ENCODE measurements at places on chromosomes 2 and 18. TPM values are rescaled to one million over a fixed set of nuclear protein-coding genes. Genes with fewer than 3 reads are reported as not detected.

GRCh38 chr2:187549193-187549592 lies 5.0 kb downstream of the TFPI start:
- DNase-seq, result no peak

DUSP2 gene
- 1.6 TPM for total RNA-seq

ACADL gene
- total RNA-seq, result 0.95 TPM

CXCR4 gene
- total RNA-seq, result 3.6 TPM

DNA sequence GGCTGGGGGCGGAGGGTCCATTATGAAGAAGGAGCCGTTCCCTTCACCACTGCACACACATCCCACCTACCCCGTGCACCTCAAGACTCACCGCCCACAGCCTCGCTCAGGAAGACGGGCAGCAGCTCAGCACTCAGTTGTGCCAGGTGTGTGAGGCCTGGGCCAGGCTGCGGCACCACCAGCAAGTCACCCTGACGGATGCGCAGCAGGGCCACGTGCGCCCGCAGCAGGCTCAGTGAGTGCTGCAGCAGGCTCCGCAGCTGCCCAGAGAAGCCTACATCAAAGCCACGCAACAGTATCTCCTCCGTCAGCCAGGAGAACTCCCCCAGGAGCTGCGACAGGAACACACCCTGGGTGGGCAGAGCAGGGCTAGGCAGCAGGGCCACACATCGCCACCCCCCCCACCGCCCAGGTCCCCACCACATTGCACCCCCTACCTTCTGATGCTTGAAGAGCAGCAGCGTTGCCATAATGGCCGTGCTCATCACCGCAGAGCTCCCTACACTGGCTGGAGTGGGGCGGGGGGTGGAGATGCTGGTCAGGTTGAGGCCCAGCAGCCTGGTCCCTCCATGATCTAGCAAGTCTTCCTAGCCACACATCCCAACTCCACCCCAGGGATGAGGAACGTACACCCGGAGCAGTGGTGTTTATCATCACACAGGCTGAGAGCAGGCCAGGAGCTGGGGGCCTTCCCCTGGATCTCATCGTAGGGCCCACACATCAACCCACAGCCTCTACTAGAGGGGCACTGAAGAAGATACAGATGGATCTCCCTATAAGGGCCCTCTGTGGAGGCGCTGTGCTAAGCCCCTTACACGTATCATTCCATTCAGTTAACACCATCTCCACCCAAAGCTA lies 10.2 kb downstream of the GPAT2 start:
- peak; percentile 24 for DNase-seq

DNA sequence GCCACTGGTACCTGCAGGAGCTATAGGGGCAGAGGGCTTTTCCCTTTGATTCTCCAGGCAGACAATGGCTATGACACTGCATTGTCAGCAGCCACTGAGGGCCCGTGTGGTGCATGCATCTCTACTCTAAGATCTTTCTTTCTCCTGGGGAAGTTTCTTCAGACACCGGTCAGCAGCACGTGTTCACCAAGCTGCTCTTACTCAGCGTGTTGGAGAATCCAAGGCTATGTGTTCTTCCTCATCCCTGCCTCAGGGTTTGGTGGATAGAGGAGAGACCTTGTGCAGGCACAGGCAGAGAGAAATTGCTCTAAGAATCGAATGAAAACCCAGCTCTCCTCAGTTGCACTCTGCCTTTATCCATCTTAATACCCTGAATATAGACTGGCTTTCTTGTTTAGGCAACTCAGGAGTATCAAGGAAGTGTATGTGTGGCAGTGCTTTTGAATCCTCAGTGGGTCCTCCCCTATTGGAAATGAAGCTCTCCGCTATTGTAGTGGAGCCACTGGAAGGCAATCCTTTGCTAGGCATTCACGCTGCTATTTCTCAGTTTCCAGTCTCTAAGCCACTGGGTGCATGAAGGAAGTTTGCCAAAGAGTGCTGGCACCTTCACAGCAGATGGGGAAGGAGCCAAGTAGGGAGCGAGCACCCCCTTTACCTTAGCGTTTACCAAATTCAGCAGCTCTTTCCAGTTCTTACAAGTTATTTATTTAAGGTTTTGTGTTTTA lies 86.9 kb upstream of the EML6 start:
- DNase-seq, result no peak

GRCh38 chr18:22167471-22168241 lies 1.7 kb upstream of the GATA6 start:
- no peak for DNase-seq

DNA sequence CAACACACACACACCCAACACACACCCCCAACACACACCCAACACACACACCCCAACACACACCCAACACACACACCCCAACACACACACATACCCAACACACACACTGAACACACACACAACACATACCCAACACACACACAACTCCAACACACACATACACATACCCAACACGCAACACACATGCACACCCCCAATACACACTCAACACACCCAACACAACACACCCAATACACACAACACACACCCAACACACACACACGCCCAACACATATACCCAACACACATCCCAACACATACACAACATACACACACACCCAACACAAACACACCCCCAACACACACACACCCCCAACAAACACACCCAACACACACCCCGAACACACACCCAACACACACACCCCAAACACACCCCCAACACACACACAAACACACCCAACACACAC lies 8.2 kb upstream of the STK25 start:
- no peak for DNase-seq

RMC1 gene
- 30.5 TPM for total RNA-seq

All from mucosa of descending colon (tissue), 3 donors.